Cardiac septum (tissue), 1 donor: ENCODE measurements at places on chromosomes 11 and 22. TPM values are rescaled to one million over a fixed set of nuclear protein-coding genes. Genes with fewer than 3 reads are reported as not detected.

OVCH2 gene
- not detected for total RNA-seq

DNA sequence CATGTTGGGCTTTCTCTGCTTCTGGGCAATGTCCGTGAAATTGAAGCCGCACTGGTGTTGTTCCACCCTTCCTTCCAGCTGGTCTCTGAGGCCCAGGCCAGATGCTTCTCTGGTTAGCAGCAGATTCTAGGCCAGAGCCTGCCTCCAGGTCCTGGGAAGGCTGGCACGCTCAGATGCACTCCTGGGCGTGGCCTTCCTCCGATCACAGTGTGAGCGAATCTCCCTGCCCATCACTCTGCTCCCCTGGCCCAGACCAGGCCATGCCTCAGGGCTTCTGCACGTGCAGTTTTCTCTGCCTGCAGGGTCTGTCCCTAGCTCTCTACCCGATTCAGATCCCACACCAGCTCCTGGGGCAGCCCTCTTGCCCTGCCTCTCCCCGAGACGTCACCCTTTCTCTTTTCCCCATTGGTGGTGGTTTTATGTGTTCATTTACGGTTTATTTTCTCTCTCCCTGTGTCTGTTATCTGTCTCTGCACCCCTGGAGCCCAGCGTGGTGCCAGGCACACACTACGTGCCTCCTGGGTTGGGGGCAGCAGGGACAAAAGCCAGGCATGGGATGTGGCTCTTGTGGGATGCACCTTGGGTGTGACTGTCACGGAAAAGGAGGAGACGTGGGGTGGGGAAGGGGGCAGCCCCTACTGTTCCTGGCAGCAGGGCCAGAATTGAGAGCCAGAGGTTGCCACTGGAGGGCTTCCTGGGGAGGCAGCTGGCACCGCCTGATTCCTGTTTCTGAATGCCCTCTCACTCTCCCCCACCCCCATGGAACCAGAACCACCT, 66.0 kb downstream of the KCNQ1 start:
- DNase-seq = peak; percentile 57

APOBEC3H gene
- not detected for total RNA-seq

- no peak for DNase-seq
These were observed 6.1 kb downstream of the CARNS1 start for GRCh38 chr11:67421430-67422031.

OR10A2 gene
- total RNA-seq = not detected

OR8A1 gene
- total RNA-seq = not detected

FZD4 gene
- total RNA-seq = 14.4 TPM

OR52E5 gene
- not detected for total RNA-seq

DNA sequence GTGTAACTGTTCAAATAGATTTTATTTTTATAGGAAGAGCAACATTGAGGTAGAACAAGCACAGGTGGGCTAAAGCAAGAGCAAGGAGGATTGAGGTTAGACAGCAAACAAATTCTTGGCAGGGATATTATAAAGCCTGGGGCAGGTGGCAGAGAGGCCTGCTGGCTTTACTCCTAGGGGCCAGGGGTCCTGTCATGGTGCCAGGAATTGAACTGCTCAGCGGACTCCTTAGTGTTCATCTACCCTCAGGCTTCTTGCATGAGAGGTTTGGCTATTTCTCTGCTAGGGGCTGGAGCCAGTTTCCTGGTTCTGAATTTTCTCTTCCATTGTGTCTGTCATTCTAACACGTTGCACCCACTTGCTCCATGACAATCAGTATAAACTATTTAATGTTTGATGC, 217.2 kb upstream of the NCAM1 start:
- no peak for DNase-seq

- peak; percentile 17 for DNase-seq
These were observed 1107.6 kb downstream of the BRD1 start for GRCh38 chr22:48719978-48720661.

DNA sequence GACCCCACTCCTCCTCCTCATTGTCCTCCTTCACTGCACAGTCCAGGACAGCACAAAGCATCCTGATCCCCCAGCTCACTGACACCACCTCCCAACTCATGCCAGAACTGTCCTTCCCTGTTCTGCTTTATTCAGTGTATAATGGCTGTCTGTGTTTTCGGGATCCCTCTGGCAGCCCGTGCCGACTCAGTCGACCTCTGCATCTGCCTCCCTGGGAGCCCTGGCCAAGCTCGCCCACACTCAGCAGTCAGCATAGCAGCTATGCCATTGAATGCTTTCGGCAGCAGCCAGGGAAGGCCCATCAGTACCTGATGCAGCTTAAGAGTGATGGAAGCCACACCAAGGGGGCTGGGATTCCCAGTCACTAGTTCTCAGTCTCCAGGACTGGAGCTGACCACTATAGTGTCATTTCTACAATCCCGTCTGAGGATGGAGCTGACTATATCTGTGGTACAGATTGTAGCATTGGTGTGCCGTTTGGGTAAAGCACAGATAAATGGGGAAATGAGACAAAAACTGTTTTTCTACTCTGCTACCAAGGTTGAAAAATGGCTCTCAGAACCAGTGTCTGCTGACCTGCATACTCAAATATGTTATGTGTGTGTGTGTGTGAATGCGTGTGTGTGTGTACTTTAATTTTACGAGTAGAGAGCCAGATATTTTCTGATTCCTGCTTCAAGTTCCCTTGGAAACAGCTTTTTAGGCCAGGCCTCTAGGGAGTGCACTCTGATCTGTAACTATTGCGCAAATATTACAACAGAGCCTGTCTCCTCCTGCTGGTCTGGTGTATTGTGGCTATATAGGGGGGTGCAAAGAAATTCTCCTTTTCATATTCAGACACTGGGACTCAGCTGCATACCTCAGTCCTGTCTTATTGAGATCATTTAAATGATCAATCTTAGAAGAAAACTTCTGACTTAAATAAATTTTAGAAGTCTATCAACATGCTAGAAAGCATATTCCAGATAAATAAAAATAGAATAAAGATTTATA, 78.8 kb upstream of the TOP3B start:
- DNase-seq = no peak

TMEM126A gene
- 44.0 TPM for total RNA-seq
